Cerebellar nuclear complex (tissue), 1 donor: ENCODE measurements at places on chromosomes 5 and 9.

- DNase-seq = no peak
These were observed 161.4 kb upstream of the DMRT1 start for GRCh38 chr9:680106-680505.

DNA sequence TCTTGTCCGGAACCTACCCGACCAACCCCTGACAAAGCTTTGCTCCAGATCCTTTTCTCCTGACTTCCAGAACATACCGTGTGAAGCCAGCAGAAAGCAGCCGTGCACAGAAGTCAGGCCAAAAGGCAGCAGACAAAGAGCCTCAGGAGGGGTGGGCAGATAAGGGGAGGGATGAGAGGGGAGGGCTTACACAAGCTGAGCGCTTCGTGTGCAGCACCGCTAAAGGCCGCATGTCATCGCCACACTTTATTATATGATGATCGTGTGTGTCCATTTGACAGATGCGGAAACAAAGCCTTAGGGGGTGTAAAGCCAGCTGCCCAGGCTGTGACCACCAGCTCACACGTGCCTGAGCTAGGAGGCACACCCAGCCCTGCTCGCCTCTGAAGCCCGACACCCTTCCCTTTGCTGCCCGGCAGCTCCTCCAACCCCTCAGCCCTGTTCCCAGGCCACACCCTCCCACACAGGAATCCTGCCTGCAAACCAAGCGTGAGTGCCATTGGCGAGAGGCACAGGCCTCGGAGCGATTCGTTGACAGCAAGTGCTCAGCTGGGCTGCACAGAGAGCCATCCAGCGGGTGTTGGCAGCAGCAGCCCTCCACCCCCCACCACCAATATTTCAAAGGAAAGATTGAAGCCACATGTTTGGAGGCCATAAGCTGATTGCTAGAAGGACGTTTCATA lies 170.5 kb upstream of the SMIM23 start:
- no peak for DNase-seq

GRCh38 chr5:157266286-157267007 lies 524 bp downstream of the CYFIP2 start:
- no peak for DNase-seq

- DNase-seq = no peak
These were observed 42.6 kb downstream of the TNFSF15 start for GRCh38 chr9:114763220-114763619.

- no peak for DNase-seq
These were observed 38.8 kb upstream of the COL5A1 start for GRCh38 chr9:134602547-134603362.

DNA sequence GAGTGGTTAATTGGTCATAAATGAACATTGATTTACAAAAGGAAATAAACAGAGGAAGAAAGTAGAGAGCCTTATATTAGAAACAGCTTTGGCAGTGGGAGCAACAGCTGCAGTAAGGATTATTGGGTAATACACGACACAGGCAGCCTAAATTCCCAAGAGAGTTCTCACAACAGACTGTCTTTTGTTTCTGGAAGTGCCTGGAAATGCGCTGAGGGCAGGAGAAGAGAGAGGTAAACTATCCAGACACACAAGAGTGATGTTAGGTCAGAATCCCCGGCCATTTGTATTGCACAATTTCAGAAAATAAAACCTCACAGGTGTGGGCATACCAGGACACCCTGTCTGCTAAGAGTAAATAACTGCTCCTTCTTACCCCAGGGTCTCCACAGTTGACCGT lies 450.4 kb upstream of the CTNND2 start:
- no peak for DNase-seq

GRCh38 chr5:4977416-4978110 lies 162.6 kb upstream of the ADAMTS16 start:
- no peak for DNase-seq

DNA sequence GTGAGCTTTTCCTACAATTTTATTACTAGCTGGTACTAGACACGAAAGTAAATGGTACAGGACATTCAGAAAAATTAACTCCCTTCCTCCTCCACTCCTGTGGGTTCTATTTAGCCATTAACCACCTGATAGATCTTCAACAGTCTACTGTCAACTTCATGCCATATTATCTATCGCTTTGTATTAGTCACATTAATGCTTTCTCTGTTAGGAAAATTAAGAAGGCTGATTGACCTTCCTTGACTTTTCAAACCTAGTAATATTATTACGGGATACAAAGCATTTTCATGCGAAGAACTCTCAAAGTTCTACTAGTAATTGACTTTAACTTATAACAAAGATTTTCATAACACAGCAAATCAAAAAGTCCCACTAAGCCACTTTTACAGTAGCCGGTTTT lies 1.2 kb downstream of the TEX10 start:
- DNase-seq = no peak

GRCh38 chr9:532707-533106 lies 308.8 kb upstream of the DMRT1 start:
- DNase-seq = no peak

- DNase-seq = no peak
These were observed 959.3 kb downstream of the DNAH5 start for GRCh38 chr5:12985142-12985541.

GRCh38 chr9:123044586-123044985 lies 11.1 kb downstream of the GPR21 start:
- no peak for DNase-seq

- DNase-seq = no peak
These were observed 335.3 kb upstream of the PANK3 start for GRCh38 chr5:168914491-168914890.

- DNase-seq = no peak
These were observed 121.8 kb downstream of the ADAMTS12 start for GRCh38 chr5:33769968-33770367.

DNA sequence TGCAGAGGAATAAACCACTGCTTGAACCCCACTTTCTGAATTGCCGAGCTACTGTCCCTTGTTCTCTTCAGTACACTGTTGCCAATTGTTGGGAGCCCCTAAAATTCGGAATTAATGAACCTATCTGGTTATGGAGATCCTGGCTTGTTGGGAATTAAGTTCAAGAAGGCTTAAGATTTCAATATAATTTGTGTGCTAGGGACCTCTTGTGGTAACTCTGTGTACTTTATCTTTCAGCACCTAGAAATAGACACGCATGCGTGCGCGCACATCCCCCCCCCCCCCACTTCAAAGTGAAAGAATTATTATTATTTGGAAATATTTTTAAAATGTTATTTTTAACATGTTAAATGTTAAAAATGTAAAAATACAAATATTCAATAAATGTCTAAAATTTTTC lies 53.3 kb upstream of the FAM169A start:
- DNase-seq = no peak

DNA sequence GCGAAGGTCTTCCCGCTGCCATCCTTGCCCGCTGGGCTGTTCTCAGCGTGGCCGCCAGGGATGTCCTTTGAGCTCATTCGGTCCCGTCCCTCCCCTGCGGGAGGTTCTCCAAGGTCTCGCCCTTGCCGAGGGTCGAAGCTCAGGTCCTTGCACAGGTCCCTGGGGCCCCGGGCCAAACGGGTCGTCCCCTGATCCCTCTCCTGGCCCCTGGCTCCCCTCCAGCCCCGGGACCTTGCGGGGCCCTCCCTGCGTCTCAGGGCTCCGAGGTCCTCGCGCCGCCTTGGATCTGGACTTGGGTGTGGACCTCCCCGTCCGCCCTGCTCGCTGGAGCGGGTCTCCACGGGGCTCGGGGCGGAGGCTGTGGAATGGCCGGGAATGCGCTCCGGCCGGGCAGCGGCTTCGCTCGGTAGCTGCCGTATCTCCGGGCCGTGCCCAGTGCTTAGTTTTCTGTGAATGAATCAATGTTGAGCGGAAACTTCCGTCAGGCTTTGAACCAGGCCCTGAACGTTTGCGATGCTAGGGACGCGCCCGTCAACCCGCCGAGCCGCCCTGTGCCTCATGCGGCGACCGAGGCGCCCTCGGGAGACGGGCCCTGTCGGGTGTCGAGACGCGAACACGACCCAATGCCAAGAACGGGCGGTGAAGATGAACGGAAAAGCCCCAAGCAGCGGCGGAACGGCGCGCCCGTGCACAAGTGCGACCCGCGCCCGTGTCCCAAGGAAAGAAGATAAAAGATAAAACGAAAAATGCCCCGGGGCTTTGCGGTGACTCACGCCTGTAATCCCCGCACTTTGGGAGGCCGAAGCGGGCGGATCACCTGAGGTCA lies 780 bp downstream of the RNU6ATAC start:
- DNase-seq = no peak

DNA sequence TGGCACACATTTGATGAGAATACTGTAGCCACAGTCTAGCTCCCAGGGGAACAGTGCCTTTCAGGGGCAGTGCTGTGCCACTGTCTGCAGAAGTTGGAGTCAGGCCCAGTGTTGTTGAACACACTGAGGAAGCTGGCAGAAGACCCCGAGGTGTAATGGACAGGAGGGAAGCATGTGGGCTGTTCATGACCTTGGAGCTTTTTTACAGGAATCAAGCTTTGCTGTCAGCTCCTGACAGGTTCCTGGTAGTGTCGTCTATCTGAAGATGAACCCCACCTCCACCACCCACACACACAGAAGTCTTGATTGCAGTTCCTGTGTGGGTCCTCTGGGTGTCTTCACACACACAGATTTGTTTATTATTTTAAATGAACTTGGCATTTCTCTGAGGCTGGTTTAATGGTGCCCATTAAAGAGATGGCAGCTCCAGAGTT lies 40.3 kb upstream of the TNFAIP8 start:
- DNase-seq = no peak

DNA sequence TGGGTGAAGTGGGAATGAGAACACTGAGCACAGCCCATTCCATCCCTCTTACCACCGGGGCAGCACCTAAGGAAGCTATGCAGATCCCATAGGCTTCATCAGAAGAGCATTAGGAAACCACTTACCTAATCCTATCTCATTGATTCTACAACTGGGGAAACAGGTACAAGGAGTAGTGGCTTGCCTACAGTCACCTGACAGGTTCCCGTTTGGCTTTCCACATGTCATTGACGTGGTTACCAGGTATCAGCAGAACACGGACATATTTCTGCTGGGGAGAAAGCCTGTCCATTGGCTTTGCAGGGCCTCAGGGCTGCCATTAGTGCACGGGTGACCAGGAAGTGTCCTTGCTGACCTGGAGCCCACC lies 11.3 kb downstream of the AFAP1L1 start:
- no peak for DNase-seq

- DNase-seq = no peak
These were observed 20.4 kb downstream of the HAVCR2 start for GRCh38 chr5:157088342-157088990.

DNA sequence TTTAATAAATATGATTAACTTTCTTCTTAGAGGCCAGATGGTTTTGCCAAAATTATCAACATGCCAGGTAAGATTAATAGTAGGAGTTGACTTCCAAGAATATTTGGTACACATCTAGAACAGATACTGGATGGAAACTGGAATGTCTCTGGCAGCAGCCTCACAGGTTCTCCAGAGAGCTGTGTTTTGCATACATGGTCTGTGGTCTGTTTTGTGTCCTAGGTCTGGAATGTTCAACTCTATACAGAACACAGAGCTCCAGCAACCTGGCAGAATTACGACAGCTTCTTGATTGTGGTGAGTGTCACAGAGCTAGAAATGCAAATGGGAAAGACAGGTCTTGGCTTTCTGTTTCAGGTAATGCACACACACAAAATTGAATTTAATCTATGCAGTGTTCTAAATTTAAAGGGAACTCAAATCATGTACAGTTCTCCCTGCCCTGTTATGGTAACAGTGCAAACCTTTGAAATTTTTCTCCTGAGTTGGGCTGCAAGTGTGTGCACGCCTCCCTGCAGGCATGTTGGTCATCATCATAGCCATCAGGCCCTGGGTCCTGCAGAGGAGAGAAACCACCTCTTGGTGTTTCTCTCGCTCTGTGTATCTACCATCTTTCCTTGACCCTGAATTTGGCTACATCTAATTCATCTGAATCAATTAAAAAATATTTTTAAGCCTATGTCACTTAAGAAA lies 58.3 kb downstream of the PIK3R1 start:
- DNase-seq = no peak

DNA sequence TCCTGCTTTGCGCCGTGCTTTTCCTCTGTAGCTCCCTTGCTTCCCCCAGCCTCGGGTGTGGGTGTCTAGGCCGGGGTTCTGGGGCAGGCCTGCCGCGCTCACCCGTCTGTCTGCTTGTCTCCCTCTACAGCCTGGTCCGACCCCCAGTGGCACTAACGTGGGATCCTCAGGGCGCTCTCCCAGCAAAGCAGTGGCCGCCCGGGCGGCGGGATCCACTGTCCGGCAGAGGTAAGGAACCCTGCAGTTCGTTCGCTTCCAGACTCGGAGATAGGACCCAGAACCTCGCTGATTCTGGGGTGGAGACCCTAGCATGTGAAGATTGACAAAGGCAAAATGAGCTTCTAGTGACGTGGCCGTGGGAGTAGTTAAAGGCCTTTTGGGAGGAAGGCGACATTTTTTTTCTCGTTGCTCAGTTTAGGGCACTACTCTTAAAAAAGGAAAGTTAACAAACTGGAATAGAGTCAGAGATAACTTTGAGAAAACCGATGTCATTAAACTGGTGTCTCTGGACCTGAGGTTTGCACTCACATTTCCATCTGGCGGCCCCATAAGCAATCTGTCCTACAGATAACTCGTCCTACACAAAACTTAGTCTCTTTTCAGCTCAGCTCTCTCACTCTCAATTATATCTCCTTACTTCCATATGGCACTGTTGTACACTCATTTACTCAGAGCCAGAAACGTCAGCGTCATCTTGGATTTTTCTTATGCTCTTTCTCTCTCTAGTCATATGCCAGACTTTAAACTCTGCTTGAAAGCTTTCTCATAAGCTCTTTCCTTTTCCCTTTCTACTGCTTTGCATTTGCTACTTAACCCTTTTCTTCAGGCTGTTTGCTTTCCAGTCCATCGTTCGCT lies 561 bp downstream of the SEC61B start:
- DNase-seq = no peak

- DNase-seq = no peak
These were observed 826 bp downstream of the GPRIN1 start for GRCh38 chr5:176608937-176609723.

GRCh38 chr9:93159601-93160471 lies 24.1 kb upstream of the WNK2 start:
- peak; percentile 65 for DNase-seq

GRCh38 chr9:134476272-134476941 lies 150.2 kb downstream of the RXRA start:
- no peak for DNase-seq

- DNase-seq = no peak
These were observed 164.8 kb downstream of the HSD17B3 start for GRCh38 chr9:96136992-96137670.

- DNase-seq = no peak
These were observed 144.7 kb downstream of the PCSK1 start for GRCh38 chr5:96288166-96288844.

DNA sequence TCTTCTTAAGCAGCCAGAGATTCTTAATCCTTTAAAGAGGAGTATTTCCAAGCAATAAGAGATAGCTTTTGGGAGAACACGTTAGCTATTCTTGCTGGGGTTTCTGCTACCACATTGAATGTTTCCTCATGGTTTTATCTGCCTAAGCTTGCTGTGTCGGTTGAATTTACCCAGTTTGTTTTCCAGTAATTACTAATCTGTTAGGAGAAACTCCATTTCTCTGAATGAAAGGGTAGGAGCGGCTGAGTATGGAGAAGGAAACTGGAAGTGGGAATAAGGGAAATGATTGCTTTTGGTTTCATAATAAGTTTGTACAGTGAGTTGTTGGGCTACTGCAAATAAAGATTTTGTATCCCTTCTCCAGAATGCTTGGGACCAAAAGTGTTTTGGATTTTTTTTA lies 1.2 kb downstream of the JAK2 start:
- DNase-seq = no peak

- no peak for DNase-seq
These were observed 143.1 kb downstream of the FSTL4 start for GRCh38 chr5:133469252-133469651.
